Right kidney (tissue), 9 donors: ENCODE measurements at places on chromosomes 11 and 22.

DNA sequence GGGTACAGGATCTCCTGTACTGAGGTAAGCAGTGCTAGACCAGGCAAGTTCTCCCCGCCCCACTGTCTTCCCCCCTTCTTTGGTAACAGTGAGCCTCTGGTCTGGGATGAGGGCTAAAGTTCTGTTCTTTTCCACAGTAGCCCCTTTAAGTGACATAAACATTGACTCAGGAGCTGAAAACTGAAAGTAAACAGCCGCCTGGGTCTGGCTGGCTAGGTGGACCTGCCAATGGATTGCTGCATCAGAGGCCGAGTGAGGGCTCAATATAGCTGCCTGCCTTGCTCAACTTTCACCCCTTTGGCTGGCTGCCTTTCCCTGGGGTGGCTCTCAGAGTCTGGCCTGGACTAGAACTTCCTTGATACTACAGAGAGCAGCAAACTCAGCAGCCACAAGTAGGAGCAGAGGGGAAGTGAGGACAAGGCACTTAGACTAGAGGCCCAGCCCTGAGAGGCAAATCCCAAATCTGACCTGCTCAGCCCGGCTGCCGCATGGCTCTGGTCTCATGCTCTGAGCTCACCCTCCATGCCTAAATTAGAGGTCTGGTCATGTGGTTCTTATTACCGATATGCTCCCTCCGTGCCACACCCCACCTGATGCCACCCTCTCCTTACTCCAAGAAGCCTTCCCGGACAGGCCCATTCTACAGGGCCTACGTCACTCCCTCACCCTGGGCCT lies 9.6 kb upstream of the UCP3 start:
- no peak for DNase-seq

DNA sequence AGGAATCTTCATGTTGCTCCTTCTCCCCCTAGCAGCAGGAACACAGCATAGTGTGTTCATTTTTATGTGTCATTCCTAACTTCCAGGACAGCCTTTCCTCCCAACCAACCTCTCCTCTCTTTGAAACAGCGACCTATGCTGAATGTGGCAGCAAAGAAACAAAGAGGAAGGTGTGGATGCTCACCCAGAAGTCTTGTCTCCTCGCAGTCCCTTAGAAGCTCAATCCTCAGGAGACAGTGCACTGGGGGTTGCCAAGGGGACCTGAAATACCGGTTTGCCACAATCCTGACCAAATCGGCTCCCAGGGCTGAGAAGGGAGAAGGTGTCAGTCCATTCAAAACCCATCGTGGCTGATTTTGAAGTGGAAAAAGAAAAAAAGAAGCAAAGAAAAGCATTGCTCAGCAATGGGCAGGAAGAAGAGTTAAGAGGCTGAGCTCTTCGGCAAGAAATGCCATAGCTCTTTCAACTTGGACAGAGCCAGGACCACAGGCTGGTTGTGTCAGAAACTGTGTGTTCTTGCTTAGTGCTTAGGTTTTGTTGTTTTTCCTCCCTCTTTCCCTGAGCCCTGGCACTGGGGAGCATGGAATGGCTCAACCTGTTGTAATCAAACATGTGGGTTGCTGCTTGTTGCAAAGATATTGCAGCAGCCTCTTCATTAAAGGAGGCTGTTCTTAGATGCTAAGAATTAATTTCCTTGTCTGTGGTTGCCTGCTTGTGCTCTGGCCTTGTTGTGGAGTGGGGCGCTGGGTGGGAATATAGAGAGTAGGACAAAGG lies 30.4 kb upstream of the TENM4 start:
- DNase-seq, result no peak

DNA sequence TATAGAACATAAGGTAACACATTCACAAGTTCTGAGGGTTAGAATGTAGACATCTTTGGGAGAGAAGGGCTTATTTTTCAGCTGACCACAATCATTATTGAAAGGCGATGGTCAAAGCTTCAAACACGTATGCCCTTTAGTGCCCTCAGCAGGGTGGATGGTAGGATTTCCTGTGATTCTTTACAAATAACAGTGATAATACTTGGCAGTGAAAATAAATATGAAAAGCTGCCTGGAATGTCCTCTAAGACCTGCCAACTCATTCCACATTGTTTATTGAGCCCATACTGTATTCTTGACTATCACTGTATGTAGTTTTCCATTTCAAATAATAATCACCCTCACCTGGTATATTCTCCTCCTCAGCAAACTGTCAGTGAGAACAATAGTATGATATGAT lies 13.7 kb upstream of the MPEG1 start:
- DNase-seq, result no peak

- no peak for DNase-seq
Observed at GRCh38 chr11:27761356-27761755, 61.1 kb upstream of the BDNF start.

DNA sequence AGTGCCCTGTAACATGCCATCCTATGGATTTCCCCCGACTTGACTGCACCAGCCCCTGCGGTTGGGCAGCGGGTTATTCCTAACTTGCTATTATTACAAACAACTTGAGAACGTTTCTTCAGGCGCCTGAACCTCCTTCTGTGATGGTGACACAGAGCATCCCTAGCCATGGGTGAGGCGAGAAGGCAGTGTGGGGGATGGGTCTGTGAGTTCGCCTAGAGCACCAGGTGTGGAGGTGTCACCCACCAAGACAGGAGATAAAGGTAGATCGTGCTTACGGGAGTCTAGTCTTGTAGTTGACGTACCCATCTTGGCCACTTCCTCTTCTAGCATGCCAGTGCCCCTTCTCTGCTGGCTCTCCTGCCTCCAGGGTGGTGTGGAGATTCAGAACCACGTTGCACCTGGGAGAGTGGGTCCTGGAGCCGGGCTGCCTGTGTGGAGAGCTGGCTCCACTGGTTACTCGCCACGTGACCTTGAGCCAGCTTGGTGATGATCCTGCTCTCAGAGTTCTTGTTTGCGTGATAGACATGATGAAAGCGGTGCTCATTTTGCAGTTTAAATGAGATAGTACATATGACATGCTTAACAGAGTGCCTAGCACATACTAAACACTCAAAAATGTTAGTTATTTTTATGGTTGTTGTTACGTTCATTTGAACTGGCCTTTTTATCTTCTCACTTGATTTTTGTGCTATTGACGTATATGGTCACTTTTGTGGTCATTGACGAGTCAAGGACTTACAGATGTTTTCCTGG lies 37.8 kb downstream of the TBC1D22A start:
- no peak for DNase-seq

DNA sequence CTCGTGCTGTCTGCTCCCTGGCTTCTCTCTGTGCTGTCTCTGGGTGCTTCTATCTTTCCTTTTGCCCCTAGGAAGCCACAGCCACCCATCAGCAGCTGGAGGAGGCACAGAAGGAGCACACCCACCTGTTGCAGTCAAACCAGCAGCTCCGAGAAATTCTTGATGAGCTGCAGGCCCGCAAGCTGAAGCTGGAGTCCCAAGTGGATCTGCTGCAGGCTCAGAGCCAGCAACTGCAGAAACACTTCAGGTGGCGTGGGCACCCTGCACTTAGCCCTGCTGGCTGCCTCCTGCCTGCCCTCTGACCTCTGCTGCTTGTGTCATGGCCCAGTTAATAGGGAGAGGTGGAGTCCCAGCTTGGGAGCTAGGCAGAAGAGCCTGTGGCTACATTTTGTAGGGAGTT lies 67.8 kb downstream of the CEP164 start:
- DNase-seq, result no peak

GRCh38 chr11:119445379-119445778 lies 22.4 kb upstream of the THY1 start:
- no peak for DNase-seq

GRCh38 chr11:104104664-104105063 lies 59.3 kb downstream of the PDGFD start:
- no peak for DNase-seq

- DNase-seq, result no peak
Observed at GRCh38 chr11:73152086-73152853, 10.2 kb upstream of the FCHSD2 start.

- DNase-seq, result no peak
Observed at GRCh38 chr11:57752954-57753353, 1.3 kb upstream of the BTBD18 start.

GRCh38 chr11:11468954-11469353 lies 115.9 kb upstream of the CSNK2A3 start:
- DNase-seq, result no peak

GRCh38 chr22:48741540-48741939 lies 1086.1 kb downstream of the BRD1 start:
- no peak for DNase-seq

DNA sequence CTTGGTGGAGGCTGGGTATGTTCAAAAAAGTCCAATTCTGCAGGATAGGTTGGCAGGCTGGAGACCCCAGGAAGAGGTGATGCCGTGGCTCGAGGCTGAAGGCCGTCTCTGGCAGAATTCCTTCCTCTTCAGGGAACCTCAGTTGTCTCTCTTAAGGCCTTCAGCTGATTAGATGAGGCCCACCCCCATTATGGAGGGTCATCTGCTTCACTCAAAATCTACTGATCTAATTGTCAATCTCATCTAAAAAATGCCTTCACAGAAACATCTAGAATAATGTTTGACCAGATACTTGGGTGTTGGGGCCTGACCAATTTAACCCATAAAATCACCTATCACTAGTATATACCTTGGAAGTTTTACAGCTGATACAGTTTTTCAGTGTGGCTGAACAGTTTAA lies 27.4 kb upstream of the GSTP1 start:
- no peak for DNase-seq

DNA sequence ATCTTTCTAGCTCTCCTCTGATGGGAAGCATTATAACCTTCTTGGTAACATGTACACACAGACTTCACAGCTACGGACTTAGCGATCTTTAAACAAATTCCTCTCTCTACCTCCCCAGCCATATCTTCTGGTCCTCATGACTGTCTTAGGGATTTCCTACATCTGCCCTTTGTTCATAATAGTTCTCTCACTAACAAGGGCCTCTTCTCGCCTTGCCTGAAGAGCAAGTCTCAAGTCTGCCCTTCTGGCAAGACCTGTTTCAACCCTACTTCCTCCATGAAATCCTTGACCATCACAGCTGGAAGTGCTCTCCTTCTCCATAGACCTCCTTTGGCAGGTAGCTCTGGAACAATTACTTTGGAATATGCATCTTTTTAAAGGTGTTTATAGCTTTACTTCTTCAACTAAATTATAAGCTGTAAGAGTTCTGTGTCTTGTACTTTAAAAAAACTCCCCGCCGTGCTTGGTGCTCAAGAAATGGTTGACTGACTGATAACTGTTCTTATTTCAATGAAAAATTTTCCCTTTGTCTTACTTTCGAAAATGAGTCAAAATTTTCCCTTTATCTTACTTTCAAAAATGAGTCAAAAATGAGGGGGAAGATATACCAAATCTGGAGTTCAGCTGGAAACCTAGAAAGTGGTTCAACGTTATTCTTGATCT lies 34.7 kb downstream of the SNX19 start:
- no peak for DNase-seq
